ENCODE measurements at places on chromosomes 2 and 18. TPM values are rescaled to one million over a fixed set of nuclear protein-coding genes. Genes with fewer than 3 reads are reported as not detected.

Gene CRYBA2
- not detected for total RNA-seq

Gene MYCN
- total RNA-seq: 149 TPM

- no peak overlapping the region for H3K27ac ChIP-seq
- no peaks in the 10 kb centered on the region for H3K36me3 ChIP-seq
- peaks cover 20% of the 10 kb centered on the region for H3K27me3 ChIP-seq
- H3K4me1 ChIP-seq: peaks cover 14% of the 10 kb centered on the region
- no peak for DNase-seq
- H3K4me3 ChIP-seq: peak overlapping the region; percentile 80
These were observed 2.4 kb downstream of the PAIP2B start for GRCh38 chr2:71224457-71224856.

GRCh38 chr2:197931661-197932312 is 127.4 kb downstream of the PLCL1 start:
- H3K4me1 ChIP-seq: peaks cover 4% of the 10 kb centered on the region
- H3K27me3 ChIP-seq: no peaks in the 10 kb centered on the region
- H3K36me3 ChIP-seq: no peaks in the 10 kb centered on the region
- no peak for DNase-seq
- no peak overlapping the region for H3K4me3 ChIP-seq

Measured in neural crest cell (in vitro differentiated cells).